NCI-H524 (cell line): ENCODE measurements at places on chromosomes 7 and 10.

DNA sequence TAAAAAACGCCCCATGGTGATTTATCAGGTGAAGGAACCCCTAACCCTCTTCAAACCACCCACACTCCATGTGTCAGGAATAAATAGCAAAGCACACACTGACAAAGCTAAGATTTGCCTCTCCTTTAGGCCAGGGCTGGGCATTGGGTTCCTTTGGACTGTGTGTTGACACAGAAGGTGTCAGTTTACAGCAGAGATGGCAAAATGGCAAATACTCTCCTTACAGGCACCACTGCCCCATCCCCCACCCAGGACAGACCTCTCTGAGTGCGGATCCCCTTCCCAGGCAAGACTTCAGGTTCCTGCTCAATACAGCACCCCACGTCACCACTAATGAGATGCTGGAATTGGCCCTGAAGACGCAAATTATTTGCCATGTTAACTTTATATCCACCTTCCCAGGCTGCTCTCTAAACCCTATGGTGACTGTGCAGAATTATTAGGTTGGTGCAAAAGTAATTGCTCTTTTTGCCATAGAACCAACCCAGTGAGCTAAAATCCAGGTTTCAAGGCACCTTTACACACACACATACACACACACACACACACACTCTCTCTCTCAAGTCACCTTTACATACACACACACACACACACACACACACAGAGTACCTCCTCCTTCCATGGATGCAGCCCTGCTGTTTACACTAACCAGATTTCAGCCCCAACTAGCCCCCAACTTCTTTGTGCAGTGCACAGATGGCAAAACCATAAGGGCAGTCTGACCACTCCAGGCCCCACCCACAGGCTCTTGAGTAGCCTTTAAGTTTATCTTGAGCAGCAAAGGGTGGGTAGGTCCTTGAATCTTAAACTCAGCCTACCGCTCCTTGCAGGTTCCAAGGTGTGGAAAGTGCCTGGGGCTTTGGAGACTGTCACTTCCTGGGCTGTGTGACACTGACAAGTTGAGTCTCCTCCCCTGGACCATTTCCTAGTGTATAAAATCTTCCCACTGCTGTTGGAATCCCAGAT lies 4.0 kb upstream of the ZCCHC24 start:
- DNase-seq: peak; percentile 54

- DNase-seq: no peak
Observed at GRCh38 chr10:61931620-61932332, 30.3 kb downstream of the ARID5B start.

DNA sequence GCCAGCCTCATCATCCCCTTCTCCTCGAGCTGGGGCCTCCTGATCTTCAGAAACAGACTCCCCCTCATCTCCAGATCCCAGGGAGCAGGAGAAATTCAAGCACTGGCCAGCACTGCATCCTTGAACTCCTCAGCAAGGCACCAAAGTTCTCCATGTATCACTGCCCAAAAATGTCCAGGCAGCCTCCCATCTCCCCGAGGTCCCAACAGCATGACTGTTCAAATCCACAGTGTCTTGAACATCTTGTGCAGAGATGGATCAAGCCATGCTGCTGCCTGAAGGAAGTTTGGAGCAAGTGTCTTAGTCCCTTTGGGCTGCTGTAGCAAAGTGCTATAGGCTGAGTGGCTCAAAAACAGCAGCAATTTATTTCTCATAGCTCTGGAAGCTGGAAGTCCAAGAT lies 115.5 kb upstream of the GALNT17 start:
- DNase-seq: no peak

DNA sequence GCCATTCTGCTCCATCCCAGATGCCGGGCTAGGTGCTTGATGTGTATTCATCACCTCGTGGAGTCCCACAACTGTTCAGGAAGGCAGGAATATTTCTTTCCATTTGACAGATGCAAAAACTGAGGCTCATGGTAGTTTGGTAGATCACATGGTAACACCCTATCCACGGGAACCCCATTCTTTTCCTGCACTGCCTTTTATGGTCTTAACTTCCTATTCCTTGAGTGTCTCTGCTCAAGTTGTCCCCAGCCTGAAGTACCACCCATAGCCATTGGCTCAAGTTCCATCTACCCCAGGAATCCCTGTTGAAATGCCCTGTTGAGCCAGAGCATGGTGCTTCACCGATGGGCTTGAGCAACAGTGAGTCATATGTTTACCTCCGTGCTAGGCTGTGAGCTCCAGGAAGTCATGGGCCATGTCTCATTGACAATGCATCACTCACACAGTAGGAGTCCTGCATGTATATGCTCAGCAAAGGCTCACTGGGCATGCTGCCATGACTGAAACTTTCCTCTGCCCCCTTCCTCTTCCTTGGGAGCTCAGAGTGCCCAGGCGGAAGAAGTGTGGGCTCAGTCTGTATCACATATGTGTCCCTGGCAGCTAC lies 71.7 kb upstream of the ADAM12 start:
- DNase-seq: no peak

- no peak for DNase-seq
Observed at GRCh38 chr10:57867241-57867640, 400.5 kb downstream of the IPMK start.

- DNase-seq: no peak
Observed at GRCh38 chr10:23337616-23338015, 7.0 kb downstream of the C10orf67 start.

- no peak for DNase-seq
Observed at GRCh38 chr7:1022801-1023465, 21.4 kb upstream of the GPR146 start.

DNA sequence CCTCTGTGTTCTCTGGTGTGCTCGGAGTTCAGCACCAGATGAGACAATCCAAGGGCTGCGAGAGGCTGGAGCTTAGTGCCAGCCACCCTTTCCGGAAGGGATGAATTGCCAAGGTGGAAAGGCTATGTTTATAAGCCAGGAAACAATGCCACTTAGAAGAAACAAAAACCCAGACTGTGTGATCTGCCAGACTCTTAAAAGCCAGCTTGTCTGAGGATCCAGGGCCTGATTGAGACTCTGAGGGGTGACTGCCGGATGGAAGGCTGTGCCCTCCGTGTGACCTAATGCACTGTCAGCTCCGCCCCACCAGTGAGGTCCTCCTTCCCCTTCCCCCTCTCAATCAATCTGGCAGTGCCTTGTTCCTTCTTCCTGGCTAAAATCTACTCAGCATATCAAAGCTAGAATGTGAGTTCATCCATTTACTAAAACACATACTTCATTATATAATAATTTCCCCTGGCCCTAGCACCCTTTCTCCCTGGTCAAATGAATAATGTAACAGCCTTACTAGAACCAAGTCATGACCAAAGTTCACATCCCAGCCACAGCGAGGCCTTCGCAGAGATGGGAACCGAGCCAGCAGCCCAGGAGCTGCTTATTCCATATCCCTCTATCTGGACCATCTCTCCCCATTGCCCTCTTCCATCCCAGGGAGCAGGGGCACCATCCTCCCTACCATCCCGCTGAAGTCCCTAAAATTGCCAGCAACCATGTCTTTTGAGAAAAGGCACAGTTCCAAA lies 25.5 kb downstream of the FAM107B start:
- no peak for DNase-seq

DNA sequence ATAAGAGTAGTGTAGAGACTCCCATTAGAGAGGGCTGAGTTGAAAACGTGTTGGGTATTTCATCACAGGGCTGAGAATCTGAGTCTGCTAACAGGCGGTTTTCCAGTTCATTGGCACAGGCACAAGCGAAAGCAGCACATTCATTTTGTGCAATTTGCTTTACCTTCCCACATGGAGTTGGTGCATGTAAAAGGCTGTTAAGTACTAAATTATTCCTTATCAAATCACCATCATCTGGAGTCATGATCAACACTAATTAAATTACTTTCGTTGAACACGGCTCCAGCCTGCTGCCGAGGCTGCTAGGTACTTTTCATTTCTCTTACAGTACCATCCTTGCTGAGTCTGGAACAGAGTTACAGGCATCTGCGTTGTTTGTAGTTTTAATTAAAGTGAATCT lies 43.8 kb downstream of the ETV1 start:
- DNase-seq: no peak

DNA sequence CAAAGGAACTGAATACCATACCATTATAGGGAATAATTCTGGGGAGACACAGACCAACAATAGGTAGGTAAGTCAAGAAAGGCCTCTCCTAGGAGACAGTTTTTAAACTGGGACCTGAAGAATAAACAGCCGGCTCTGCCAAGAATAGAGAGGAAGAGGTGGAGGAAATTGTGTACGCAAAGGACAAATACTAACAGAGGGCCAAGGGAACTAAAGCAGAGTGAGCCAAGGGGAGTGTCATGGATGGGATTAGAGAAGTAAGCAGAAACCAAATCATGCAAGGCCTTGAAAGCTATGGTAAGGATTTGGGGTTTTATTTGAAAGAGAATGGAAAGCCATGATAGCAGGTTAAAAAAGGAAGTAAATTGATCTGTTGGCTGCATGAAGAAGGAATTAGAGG lies 18.1 kb upstream of the ITGB8 start:
- no peak for DNase-seq

DNA sequence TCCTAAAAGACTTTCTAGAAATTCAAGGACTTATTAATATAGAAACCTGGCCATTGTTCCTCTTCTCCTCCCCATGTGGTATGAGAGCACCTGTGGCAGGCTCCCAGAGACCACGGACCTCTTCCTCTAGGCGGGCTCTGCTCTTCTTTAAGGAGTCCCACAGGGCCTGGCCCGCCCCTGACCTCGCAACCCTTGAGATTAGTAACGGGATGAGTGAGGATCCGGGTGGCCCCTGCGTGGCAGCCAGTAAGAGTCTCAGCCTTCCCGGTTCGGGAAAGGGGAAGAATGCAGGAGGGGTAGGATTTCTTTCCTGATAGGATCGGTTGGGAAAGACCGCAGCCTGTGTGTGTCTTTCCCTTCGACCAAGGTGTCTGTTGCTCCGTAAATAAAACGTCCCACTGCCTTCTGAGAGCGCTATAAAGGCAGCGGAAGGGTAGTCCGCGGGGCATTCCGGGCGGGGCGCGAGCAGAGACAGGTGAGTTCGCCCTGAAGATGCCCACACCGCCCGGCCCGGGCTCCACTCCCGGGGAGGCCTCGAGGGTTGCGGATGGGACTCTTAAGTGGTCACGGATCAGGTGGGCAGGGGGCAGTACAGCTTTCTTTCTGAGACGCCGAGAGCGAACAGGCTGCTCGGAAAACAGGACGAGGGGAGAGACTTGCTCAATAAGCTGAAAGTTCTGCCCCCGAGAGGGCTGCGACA lies at the start of gene SLC26A4:
SLC26A4 (plus strand) TSS at position 448 of the 700 bp plus-strand sequence. CDS start 814 bp downstream, outside the sequence.
- peak; percentile 45 for DNase-seq

GRCh38 chr7:116706668-116707126 lies 34.7 kb downstream of the MET start:
- no peak for DNase-seq

DNA sequence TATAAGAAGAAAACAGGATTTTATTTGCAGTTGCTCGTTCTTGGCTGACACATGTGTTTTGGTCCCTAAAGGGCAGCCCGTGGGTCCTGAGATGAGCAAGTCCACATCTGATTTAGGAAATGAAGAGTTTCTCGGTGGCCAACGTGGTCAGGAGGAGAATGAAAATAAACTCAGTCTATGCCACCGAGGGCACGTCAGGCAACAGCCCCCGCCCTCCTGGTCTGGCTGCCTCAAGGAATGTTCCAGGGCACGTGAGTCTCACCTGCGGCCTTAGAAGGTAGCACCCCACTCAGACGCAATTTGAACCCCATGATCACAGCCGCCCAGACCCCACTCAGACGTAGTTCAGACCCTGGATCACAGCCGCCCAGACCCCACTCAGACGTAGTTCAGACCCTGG lies 197.2 kb downstream of the ADARB2 start:
- DNase-seq: no peak

DNA sequence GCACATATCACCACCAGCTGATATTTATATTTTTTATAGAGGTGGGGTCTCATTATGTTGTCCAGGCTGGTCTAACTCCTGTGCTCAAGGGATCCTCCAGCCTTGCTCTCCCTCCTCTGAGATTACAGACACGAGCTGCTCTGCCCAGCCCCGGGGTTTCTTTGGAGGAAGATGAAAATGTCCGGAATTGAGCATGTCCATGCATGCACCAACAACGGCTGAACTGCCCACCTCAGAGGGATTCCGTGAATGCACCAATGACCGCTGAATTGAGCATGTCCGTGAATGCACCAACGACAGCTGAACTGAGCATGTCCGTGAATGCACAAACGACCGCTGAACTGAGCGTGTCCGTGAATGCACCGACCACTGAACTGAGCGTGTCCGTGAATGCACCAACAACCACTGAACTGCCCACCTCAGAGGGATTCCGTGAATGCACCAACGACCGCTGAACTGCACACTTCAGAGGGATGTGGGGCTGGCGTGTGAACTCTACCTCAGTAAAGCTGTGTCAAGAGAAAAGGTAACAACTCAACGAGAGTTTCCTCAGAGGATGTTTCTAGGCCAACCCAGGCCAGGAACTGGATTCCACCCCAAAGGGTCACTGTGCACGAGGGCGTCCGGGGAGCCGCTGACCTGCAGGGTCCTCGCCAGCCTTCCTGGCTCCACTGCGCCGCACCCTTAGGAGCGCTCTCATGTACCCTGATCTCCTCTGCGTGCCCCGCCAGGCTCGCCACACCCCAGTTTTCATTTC lies 34.9 kb upstream of the INPP5A start:
- DNase-seq: no peak

DNA sequence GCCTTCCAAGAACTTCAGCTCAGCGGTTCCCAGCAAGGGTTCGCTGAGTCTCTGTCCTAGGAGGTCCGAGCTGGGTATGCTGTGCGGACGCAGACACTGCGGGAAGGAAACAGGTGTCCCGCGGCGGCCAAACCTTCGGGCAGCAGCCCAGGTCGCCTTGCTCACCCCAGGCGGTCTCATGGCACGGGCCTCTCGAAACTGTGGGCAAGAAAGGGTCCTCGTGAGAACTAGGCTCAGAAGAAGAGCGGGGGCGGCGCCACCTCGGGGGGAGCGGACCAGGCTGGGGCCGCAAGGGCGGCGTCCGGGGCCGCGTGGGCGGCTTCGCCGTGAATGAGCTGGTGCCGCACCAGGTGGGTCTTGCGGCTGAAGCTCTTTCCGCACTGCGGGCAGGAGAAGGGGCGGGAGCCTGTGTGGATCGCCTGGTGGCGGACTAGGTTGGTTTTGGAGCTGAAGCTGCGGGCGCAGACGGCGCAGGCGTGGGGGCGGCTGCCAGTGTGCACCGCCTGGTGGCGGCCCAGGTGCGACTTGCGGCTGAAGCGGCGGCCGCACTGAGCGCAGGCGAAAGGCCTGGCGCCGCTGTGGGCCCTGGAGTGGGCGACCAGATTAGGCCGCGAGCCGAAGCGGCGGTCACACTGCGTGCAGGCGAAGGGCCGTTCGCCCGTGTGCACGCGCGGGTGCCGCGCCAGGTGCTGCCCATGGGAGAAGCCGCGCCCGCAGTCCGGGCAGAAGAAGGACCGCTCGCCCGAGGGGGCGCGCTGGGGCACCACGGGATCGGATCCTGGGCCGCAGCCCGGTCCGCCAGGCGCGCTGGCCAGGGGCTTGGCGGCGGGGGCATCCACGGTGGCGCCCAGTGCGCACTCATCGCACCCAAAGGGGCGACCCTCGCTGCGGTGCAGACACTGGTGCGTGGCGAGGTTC lies 8.6 kb downstream of the ZNF467 start:
- DNase-seq: no peak
